ENCODE measurements at places on chromosomes 4 and X.

GRCh38 chr4:7192252-7193029 lies at the start of gene SORCS2:
Gene SORCS2 (plus strand): TSS chr4:7192538.
- DNase-seq, result no peak

DNA sequence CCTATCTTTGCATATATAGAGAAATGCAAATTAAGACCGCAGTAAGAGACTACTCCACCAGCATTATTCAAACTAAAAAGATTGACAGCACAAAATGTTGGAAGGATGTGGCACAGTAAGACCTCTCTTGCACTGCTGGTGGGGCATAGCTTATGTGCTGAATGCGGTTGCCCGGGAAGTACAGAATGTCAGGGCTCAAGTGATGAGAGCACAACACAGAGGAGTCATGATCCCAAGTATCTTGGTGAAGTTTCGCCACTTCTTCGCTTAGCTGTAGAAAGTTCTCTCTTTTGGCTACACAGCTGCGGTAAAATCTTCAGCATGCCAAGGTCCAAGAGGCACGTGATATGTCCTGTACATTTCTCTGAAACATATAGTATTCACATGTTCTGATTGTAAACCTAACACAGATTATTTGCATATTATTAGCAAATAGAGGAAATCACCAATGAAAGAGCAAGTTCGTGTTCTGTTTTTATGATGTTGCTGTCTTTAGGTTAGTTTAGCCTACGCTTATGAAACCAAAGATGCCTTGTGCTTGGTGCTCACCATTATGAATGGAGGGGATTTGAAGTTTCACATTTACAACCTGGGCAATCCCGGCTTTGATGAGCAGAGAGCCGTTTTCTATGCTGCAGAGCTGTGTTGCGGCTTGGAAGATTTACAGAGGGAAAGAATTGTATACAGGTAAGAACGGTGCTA lies 55.0 kb downstream of the HTT-AS start:
- DNase-seq, result no peak

DNA sequence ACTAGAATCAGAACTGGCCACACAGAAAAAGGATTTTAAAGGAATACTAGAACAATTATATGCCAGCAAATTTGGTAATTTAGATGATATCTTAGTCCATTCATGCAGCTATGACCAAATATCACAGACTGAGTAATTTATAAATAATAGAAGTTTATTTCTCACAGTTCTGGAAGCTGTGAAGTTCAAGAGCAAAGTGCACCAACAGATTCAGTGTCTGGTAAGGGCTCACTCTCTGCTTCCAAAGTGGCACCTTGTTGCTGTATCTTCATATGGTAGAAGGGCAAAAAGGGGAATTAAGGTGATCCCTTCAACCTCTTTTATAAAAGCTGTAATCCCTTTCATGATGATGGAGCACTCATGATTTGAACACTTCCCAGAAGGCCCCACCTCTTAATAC lies 20.3 kb downstream of the TNIP2 start:
- DNase-seq, result no peak

DNA sequence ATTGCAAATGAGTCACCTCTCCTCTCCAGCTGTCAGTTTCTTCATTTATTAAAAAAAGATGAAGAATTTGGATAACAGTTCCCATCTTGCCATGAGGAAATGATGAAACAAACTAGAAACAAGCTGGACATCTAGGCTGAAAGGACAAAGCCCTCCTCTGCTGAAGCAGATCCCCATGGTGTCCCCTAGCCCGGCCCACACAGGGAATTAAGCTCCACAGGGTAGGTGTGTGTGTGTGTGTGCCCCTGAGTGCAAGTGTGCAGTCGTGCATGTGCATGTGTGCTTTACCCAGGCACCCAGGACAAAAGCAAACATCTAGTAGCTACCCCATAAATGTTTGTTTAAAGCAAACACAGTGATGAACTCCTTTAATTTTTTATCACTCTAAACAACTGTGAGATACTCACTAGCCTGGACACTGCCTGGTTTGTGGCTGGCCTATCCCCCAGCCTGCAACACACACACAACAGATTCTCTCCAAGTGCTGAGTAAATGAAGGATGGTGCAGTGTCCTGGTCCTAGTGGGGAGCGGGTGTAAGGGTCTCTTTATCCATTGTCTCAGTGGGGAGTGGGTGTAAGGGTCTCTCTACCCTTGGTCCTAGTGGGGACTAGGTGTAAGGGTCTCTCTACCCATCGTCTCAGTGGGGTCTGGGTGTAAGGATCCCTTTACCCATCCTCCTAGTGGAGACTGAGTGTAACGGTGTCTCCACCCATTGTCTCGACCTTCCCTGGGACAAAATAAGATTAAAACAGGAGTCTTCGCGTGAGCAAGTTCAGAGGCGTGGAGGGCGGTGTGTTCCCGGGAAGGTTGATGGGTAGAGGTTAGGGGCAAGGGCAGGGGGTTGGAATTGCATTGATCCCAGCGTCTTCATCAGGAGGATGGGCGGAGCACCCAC lies 688 bp upstream of the EVC start:
- no peak for DNase-seq

- DNase-seq, result no peak
Measured at GRCh38 chrX:1027133-1027532, 185.3 kb downstream of the CRLF2 start.

DNA sequence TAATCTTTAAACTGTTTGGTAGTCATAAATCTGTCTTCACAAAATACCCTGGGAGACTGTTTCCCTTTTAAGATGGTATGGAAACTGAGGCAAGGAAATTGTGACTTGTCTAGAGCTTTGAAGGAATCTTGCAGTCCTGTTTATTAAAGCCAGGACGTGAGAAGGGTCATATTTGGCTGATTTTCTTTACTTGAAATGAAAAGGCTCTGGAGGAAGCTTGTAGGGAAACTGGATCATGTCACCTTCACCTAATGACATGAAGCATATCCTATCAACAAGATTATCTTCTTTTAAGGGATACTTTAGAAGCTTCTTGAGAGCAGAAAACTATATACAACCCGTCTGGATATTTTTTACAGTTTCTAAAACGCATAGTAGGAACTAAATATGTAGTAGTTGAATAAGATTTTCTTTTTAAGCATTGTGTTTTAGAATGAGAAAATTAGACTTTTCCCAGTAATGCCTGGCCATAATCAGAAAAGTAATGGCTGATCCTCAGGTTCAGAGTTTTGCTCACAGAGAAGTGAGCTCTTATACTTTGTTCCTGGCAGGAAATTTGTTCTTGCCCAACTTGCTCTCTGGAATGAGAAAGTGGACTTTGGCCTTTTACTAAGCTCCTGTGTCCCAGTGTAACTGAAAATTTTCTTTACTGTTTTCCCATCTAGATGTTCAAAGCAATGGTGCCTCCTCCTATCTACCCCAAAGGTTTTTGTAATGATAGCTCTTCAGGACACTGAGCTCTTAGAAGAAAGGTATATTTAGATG lies 136.8 kb upstream of the AFF2 start:
- no peak for DNase-seq

DNA sequence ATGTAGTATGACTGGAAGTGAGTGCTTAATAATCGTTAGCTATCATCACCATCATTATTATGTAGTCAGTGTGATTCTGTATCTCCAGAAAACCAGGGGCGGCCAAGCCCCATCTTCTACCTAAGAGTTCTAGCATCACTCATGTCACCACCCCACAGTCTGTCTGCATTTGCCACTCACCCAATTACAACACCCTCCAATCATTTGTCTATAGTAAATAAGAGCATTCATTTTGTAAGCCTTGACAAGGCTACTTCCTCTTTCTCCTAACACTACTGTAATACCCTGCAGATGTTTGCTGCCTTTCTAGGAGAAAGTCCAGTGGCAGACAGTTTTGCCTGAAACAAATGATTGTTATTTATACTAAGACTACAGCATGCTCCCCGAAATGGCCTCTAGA lies 15.8 kb upstream of the IL21 start:
- no peak for DNase-seq

DNA sequence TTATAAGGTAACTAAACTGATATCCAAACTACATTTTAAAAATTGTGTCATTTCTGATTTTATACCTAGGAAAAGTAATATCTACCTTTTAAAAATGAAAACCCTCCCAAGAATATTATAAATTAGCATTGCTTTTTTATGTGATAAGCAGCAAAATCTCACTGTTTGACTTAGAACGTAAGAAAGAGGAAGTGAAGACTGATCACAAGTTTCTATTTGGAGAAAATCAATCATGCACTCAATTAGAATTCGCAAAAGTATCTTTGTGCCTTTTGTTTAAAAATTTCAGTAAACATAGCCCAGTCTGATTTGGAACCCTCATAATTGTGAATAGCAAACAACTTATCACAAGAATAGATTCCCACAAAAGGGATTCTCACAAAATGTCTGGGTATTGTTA lies 142.7 kb downstream of the TENM3 start:
- no peak for DNase-seq

GRCh38 chr4:81272671-81273070 lies 57.6 kb upstream of the PRKG2 start:
- DNase-seq, result no peak

DNA sequence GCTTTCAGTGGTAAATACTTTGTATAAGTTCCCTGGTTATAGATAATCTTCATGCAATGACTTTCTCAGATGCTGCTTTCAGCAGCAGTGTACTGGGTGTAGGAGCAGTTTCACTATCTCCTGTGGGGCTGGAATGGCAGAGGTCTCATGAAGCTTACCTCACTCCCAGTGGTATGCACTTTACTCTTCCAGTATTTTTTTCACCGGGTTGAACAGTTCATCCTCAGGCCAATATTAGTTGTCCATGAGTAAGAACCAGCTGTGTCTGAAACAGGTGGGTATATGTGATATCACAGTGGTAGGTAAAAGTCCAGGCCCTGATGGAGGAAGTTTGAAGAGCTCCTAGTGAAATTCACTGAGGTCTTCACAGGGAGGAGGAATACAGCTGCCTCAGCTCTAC lies 351.5 kb upstream of the EMCN start:
- no peak for DNase-seq

- DNase-seq, result no peak
Measured at GRCh38 chr4:82630079-82630478, 68.3 kb upstream of the TMEM150C start.

GRCh38 chr4:98289375-98289774 lies 28.2 kb downstream of the RAP1GDS1 start:
- DNase-seq, result no peak

- DNase-seq, result no peak
Measured at GRCh38 chrX:97334850-97335249, 451.1 kb downstream of the RPA4 start.

DNA sequence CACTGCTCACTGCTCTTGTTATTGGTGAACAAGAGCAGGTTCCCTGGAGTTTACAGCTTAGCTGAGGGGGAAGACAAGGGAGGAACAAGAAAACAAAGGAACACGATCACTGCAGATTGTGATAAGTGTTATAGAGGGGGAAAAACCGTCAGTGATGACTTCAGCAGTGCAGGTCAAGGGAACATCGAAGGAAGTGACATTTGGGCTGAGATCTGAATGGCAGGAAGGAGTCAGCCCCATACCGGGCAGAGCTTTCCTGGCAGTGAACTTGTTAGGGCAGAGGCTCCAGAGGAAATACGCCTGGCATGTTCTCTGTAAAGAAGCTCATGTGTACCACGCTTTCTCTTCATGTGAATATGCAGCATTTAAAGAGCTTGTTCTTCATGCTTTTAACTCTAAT lies 78.1 kb downstream of the LDB2 start:
- DNase-seq, result no peak

DNA sequence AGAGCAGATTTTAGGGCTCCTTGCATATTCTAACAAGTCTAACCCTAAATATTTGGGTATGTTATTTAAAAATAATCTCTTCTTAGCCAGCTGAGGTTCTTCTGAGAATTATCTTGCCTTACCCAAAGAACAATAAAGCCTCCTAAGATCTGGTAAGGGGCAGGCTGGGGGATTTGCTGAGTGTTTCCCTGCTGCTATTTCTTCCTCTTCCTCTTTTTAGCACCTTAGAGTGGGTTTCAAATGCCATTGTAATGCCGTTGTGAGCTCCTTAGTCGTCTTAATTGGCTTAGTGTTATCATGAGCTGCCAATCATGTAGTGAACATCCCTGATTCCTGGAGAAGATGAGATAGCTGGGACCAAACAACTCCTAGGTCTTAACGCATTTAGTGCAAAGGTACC lies 15.4 kb downstream of the STOX2 start:
- DNase-seq, result no peak

DNA sequence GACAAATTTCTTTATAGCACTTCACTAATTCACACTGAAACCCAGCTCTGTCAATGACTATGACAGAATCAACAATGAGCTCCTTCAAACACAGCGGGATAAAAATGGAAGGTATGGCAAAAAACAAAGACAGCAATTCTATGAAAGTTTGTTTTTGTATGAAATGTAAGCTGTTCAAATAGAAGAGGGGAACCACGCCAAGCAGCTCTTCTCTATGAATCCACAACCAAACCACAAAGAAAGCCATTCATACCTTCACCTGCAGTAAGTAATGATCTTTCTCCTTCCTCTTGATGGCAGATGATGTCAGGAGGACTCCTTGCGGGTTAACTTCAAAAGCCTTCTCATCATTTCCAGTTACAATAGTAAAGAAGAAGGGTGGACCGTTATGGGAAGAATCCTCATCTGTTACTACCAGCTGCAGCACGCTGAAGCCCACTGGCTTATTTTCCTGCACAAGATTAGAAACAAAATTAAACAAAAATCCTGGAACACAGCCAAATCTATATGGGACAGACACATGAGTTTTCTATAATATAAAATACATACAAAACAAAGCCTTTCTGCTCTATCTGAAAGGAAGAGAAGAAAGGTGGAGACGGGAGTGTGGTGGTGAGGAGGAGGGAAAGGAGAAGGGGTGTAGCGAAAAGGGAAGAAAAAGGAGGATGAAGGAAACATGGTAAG lies 48.9 kb upstream of the MTNR1A start:
- DNase-seq, result no peak

Measured in stimulated activated CD8-positive, alpha-beta memory T cell treated with anti-CD3 and anti-CD28 coated beads, Interleukin-2, amount 100 ng/mL, for 1 hour (primary cell).